Thymus (tissue), 14 donors: ENCODE measurements at places on chromosomes 1 and 21. TPM values are rescaled to one million over a fixed set of nuclear protein-coding genes. Genes with fewer than 3 reads are reported as not detected.
A peak's percentile ranks its signal among the peaks of the same experiment; 100 is the strongest.

GRCh38 chr1:207280706-207281105 lies 40.8 kb upstream of the CD55 start:
- no peak for DNase-seq
- H3K4me1 ChIP-seq = no peaks in the 10 kb centered on the region
- no peak overlapping the region for H3K27ac ChIP-seq
- H3K4me3 ChIP-seq = no peak overlapping the region
- H3K27me3 ChIP-seq = no peaks in the 10 kb centered on the region

GRCh38 chr1:197355248-197355995 lies 87.4 kb downstream of the CRB1 start:
- no peak overlapping the region for H3K4me3 ChIP-seq
- no peak overlapping the region for H3K27ac ChIP-seq
- H3K36me3 ChIP-seq = no peaks in the 10 kb centered on the region
- no peak for DNase-seq

DNA sequence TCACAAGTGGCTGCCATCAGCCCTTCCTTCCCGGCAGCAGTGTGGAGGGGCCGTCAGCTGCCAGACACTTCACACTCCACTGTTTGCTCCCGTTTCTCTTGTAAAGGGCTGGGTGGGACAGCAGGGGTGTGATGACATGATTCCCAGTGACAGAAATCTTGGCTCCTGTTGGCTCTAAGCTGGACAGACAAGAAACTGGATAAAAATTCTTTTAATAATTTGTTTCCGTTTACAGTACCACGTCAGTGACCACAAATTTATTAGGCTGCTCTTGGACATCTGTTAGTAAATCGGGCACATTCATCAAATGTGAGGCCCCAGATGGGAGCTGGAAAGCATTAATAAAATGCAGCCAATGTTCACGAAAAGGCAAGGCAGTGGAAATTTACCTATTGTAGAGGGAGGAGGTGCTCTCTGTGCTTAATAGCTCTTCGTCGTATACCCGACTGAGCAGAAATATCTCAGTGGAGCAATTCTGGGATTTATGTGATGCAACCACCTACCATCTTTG lies 353.7 kb upstream of the GREM2 start:
- DNase-seq = no peak
- H3K27ac ChIP-seq = no peak overlapping the region
- H3K4me3 ChIP-seq = no peak overlapping the region
- H3K36me3 ChIP-seq = no peaks in the 10 kb centered on the region
- H3K4me1 ChIP-seq = no peaks in the 10 kb centered on the region

DNA sequence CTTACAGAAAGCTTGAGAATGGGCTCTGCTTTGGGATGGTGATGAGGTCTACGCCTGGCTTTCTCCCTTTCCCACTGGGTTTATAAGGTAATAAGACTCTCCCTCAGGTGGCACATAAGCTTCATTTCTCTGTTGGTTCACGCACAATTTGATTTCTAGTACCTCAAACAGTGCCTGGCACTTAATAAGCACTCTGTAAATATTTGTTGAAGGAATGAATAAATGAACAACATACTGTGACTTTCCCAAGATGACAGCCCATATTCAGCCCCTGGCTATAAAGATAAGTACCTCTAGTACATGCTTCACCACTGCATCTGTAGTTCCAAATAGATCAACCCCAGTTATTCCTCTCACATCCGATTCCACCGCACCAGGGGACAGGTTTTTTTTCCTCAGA lies 17.8 kb downstream of the COPA start:
- no peak overlapping the region for H3K27ac ChIP-seq
- no peaks in the 10 kb centered on the region for H3K4me1 ChIP-seq
- no peaks in the 10 kb centered on the region for H3K27me3 ChIP-seq
- peaks cover 84% of the 10 kb centered on the region for H3K36me3 ChIP-seq

- DNase-seq = no peak
- no peaks in the 10 kb centered on the region for H3K36me3 ChIP-seq
- H3K27me3 ChIP-seq = no peaks in the 10 kb centered on the region
These were observed 156.2 kb downstream of the TNFSF18 start for GRCh38 chr1:172894349-172895049.

Gene FCER1A
- total RNA-seq = 1.0 TPM

- H3K4me1 ChIP-seq = no peaks in the 10 kb centered on the region
- DNase-seq = no peak
- no peaks in the 10 kb centered on the region for H3K27me3 ChIP-seq
- H3K4me3 ChIP-seq = no peak overlapping the region
- H3K36me3 ChIP-seq = no peaks in the 10 kb centered on the region
- no peak overlapping the region for H3K27ac ChIP-seq
These were observed 17.6 kb downstream of the PTGER3 start for GRCh38 chr1:71030026-71030425.

- H3K27me3 ChIP-seq = no peaks in the 10 kb centered on the region
- peaks cover 23% of the 10 kb centered on the region for H3K4me1 ChIP-seq
- H3K36me3 ChIP-seq = no peaks in the 10 kb centered on the region
- no peak for DNase-seq
These were observed 7.2 kb downstream of the CNST start for GRCh38 chr1:246573491-246573890.

- no peaks in the 10 kb centered on the region for H3K27me3 ChIP-seq
- no peak overlapping the region for H3K27ac ChIP-seq
- H3K4me3 ChIP-seq = no peak overlapping the region
- no peak for DNase-seq
- no peaks in the 10 kb centered on the region for H3K4me1 ChIP-seq
- no peaks in the 10 kb centered on the region for H3K36me3 ChIP-seq
These were observed 48.8 kb downstream of the DISP3 start for GRCh38 chr1:11527541-11528452.

GRCh38 chr1:25994402-25995150 lies 3.3 kb downstream of the PAFAH2 start:
- peaks cover 93% of the 10 kb centered on the region for H3K4me1 ChIP-seq
- H3K4me3 ChIP-seq = peak overlapping the region; percentile 1
- H3K27me3 ChIP-seq = no peaks in the 10 kb centered on the region
- no peak for DNase-seq
- peak overlapping the region; percentile 89 for H3K27ac ChIP-seq
- no peaks in the 10 kb centered on the region for H3K36me3 ChIP-seq

Gene LCK
- 467 TPM for total RNA-seq

Gene GBP5
- total RNA-seq = 13.8 TPM

DNA sequence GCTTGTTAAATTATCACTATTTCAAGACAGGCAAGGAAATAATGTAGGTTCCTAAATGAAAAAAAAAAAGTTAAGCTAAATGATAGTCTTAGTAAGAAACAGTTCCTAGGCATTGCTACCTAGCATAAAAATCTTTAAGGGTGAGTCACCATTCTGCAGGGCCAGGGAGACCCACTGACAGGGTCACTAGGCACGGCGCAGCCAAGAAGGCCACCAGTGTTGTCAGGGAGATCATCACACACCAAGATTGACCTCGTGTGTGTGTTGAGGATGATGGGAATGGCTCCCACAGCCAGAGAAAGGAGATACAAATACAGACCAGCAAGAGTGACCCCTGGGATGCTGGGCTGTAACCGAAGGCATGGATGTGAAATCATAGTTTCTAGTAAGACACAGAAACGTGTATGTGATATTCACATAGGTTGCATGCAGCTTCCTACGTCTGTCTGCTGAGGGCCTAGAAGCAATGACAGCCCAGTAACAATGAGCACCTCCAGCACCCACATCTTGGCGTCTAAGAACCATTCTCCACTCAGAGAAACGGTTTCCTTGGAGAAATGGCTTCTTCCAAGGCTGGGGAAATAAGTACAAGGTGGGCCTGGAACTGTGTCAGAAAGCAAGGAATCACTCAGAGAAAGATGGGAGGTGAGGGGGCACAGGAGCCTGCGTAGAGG lies 29.1 kb downstream of the RIPK4 start:
- DNase-seq = no peak
- H3K4me1 ChIP-seq = no peaks in the 10 kb centered on the region
- H3K4me3 ChIP-seq = no peak overlapping the region

DNA sequence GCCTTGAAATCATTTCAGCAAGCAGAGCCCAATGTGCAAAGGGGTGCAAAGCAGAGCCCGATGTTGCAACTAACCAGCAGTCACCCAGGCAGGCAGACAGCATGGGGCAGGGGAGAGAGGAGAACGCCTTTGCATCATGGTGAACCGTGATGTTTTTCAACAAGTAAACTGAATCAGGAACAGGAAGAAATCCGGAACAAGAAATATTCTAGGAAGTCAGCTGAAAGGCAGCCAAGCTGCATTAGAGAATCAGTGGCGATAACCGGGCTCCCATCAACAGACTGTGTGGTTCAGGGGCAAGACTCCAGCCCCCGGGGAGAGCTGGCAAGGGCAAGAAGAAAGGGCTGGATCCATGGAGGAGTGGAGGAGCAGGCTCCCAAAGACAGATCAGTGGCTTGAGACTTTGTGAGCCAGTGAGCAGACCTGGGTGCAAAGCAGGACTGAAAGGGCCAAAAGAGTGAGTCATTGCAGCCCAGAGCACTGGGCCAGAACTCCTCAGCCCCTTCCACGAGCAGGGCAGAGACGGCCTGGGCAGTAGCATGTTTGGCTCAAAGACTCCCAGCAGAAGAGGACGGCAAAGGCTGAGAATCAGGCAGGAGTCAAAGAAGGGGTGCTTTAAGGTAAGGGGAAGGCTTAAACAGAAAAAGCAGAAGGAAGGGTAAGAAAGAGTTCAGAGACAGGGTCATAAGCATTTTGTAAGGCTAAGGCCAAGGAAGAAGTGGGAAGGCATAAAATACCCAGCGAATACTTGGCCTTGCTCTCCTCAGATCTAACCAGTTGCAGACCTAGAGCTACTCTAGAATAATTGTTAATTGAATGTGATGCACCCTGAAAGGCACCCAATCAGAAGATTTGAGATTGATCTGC lies 155.0 kb downstream of the SETD4 start:
- H3K4me1 ChIP-seq = no peaks in the 10 kb centered on the region
- H3K27ac ChIP-seq = no peak overlapping the region
- DNase-seq = no peak
- H3K4me3 ChIP-seq = no peak overlapping the region
- no peaks in the 10 kb centered on the region for H3K36me3 ChIP-seq

GRCh38 chr1:69167876-69168275 lies 399.8 kb upstream of the LRRC7 start:
- H3K4me3 ChIP-seq = no peak overlapping the region
- H3K4me1 ChIP-seq = no peaks in the 10 kb centered on the region
- no peak for DNase-seq
- H3K27me3 ChIP-seq = no peaks in the 10 kb centered on the region

GRCh38 chr1:231053493-231054162 lies 13.6 kb upstream of the FAM89A start:
- peaks cover 2% of the 10 kb centered on the region for H3K27me3 ChIP-seq
- no peak overlapping the region for H3K4me3 ChIP-seq
- H3K36me3 ChIP-seq = no peaks in the 10 kb centered on the region
- H3K27ac ChIP-seq = no peak overlapping the region

- H3K4me1 ChIP-seq = no peaks in the 10 kb centered on the region
- H3K4me3 ChIP-seq = no peak overlapping the region
- no peaks in the 10 kb centered on the region for H3K36me3 ChIP-seq
These were observed 97.1 kb downstream of the ARHGEF10L start for GRCh38 chr1:17636612-17637011.

GRCh38 chr1:201350361-201350725 lies 27.1 kb downstream of the TNNT2 start:
- H3K4me1 ChIP-seq = no peaks in the 10 kb centered on the region
- no peaks in the 10 kb centered on the region for H3K36me3 ChIP-seq
- H3K27me3 ChIP-seq = peaks cover 20% of the 10 kb centered on the region
- no peak overlapping the region for H3K4me3 ChIP-seq
- no peak for DNase-seq

Gene FAM177B
- 0.42 TPM for total RNA-seq

Gene DNASE2B
- not detected for total RNA-seq

GRCh38 chr1:48552420-48552819 lies 80.4 kb upstream of the SPATA6 start:
- no peaks in the 10 kb centered on the region for H3K4me1 ChIP-seq
- H3K4me3 ChIP-seq = no peak overlapping the region
- H3K27me3 ChIP-seq = no peaks in the 10 kb centered on the region
- no peaks in the 10 kb centered on the region for H3K36me3 ChIP-seq

DNA sequence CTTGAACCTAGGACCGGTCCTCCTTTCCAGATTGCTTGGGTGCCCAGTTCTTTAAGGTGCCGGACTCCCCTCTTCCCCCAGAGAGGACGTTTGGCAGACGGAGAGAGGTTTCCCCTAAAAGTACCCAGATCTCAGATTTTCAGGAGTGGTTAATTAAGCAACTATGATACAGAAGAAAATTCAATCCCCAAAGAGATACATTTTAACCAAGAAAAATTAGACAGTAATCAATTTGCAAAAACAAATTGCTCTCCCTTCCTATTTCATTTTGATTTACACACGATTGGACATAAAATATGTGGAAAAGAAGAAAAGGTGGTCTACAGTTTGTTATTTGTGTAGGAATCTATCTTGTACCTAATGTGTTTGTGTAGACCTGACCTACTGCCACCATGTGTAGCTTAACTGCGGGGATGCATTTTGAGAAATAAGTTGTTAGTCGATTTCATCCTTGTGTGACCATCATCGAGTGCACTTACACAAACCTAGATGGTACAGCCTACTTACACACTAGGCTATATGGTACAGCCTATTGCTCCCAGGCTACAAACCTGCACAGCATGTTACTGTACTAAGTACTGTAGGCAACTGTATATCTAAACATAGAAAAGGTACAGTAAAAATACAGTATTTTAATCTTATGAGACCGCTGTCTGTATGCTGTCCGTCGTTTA lies 755 bp downstream of the RPAP2 start:
- no peaks in the 10 kb centered on the region for H3K27me3 ChIP-seq
- peak overlapping the region; percentile 83 for H3K4me3 ChIP-seq
- peak overlapping the region; percentile 95 for H3K27ac ChIP-seq
- H3K36me3 ChIP-seq = peaks cover 3% of the 10 kb centered on the region

- no peak overlapping the region for H3K27ac ChIP-seq
- no peaks in the 10 kb centered on the region for H3K4me1 ChIP-seq
- no peaks in the 10 kb centered on the region for H3K27me3 ChIP-seq
- no peak overlapping the region for H3K4me3 ChIP-seq
- DNase-seq = no peak
These were observed 227.1 kb downstream of the LRRC7 start for GRCh38 chr1:69794831-69795230.

Gene FAM131C
- 0.05 TPM for total RNA-seq

DNA sequence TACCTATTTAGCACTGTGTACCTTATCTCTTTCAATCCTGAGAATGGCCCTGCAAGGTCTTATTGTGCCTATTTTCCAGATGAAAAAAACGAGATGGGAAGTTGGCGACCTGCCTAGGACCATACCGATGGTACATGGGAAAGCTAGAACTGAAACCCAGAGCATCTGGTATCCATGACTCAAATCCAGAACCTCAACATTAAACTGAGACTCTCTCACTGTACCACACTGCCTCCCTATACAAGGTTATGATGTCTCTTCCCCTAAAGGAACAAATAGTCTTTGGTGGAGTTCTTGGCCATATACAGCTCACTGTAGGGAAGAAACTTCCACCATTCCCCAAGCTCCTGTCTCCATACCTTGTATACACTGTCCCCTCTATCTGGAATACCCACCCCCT lies 110.7 kb downstream of the TNR start:
- no peak for DNase-seq
- H3K36me3 ChIP-seq = no peaks in the 10 kb centered on the region
- no peak overlapping the region for H3K4me3 ChIP-seq
